ENCODE measurements at places on chromosomes 13 and 19.

- DNase-seq: no peak
Measured at GRCh38 chr19:19224150-19224851, 12.5 kb downstream of the NCAN start.

DNA sequence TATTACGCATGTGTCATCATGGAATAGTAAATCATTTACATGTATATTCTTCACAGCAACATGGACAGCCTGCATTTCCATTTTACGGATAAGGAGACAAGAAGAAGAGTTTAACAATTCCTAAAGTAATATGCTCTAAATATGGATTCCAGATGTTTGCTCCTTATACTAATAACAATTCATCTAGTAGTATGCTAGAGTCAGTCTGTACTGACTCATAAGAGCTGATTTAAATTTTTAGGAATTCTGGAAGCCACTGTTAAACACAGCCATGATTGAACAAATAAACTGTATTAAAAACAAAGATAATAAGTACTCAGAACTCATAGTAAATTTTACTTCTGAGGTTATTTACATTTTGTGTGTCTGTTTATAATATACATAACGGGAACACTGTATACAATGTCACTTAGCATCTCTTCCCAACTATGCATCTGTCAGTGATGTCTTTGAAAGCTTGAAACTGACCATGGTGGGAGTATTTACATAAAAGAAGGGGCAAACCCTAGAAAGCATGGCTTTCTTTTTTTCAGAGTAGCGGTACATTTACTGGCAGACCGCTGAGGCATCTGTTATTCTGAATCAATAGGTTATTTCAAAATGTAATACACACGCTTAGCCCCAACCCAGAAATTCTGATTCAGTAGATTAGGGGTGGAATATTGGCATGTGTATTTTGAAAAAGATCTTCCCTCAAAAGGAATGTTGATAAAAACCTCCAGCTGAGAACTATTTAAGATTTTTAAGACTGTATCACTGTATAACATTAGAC lies 12.9 kb downstream of the ZC3H13 start:
- DNase-seq: no peak

DNA sequence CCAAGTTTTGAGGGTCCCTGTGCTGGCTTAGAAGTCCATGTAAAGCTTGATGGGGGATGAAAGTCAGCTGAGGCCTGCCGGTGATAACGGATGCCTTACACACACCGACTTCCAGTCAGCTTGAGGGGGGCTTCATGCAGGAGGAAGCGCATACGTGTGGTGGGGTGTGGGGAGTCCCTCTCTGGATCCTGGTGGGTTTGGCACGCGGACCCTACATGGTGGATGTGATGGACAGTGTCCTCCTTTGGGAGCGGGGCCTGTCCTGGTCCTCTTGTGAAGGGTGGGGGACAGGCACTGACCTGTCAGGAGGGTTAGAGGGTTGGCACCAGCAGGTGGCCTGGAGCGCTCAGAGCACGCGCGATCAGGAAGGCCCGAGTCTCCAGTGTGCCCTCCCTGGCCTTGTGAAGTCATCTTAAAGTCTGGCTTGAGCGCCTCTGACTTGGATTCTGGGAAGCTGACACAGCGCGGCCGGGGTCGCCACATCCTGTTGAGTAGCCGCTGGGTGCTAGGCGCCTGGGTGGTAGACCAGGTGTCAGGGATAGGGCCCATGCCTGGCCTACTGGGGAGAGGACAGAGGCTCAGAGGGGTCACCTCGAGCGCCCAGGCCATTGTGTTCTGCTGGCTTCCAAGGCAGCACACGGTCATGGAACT lies 2.9 kb downstream of the DAZAP1 start:
- no peak for DNase-seq

- no peak for DNase-seq
Measured at GRCh38 chr19:45315304-45315703, 7.4 kb downstream of the CKM start.

GRCh38 chr19:4754248-4754647 lies 30.6 kb upstream of the DPP9 start:
- no peak for DNase-seq

DNA sequence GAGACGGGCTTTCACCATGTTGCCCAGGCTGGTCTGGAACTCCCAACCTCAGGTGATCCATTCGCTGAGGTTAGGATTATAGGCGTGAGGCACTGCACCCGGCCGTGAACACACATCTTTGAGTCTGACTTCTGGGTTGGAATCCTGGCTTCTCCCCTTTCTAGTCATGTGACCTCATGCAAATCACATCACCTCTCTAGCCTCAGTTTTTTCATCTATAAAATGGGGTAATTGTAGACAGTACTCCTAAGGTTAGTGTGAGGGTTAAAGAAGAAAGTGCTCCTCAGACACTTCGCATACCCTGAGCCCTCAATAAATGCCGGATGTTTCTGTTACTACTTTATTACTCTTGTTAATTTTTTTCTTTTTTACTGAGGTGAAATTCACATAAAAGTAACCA lies 55.4 kb downstream of the KCNC3 start:
- no peak for DNase-seq

- DNase-seq: no peak
Measured at GRCh38 chr19:6214881-6215541, 64.8 kb downstream of the MLLT1 start.

DNA sequence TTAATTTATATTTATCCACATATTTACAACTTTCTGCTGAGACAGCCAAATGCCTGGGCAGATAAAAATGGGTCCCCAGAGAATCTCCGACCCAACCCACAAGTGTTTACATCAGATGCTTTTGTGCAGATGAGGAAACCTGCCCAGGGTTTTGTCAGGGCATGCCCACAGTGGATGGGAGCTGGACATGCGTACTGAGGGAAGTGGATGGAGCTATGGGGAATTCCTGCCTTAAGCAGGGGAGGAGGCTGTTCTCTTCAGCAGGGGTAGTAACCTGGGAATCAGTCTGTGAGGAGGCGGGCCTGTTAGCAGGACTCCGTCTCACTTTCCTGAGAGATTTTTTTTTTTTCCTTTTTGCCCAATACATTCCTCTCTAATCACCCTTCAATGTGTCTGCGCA lies 122.9 kb downstream of the RFC3 start:
- no peak for DNase-seq

DNA sequence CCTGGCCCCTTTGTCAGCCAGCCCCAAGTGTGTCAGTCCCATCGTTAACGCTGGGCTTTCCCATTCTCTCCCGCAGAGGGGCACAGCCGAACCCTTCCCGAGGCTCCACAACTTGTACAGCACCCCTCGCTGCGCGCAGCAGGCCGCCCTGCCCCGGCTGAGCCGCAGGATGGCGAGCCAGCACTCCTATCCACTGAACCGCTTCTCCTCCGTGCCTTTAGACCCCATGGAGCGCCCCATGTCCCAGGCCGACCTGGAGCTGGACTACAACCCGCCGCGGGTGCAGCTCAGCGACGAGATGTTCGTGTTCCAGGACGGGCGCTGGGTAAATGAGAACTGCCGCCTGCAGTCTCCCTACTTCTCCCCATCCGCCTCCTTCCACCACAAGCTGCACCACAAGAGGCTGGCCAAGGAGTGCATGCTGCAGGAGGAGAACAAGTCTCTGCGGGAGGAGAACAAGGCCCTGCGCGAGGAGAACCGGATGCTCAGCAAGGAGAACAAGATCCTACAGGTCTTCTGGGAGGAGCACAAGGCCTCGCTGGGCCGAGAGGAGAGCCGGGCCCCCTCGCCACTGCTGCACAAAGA lies 11.1 kb downstream of the CBY2 start:
- DNase-seq: no peak
